SW 1271 (cell line): ENCODE measurements at places on chromosomes 4 and X.

GRCh38 chr4:99366491-99366890, 13.9 kb upstream of the ADH1C start:
- DNase-seq, result no peak

GRCh38 chr4:15766821-15767220, 11.3 kb upstream of the CD38 start:
- DNase-seq, result no peak

DNA sequence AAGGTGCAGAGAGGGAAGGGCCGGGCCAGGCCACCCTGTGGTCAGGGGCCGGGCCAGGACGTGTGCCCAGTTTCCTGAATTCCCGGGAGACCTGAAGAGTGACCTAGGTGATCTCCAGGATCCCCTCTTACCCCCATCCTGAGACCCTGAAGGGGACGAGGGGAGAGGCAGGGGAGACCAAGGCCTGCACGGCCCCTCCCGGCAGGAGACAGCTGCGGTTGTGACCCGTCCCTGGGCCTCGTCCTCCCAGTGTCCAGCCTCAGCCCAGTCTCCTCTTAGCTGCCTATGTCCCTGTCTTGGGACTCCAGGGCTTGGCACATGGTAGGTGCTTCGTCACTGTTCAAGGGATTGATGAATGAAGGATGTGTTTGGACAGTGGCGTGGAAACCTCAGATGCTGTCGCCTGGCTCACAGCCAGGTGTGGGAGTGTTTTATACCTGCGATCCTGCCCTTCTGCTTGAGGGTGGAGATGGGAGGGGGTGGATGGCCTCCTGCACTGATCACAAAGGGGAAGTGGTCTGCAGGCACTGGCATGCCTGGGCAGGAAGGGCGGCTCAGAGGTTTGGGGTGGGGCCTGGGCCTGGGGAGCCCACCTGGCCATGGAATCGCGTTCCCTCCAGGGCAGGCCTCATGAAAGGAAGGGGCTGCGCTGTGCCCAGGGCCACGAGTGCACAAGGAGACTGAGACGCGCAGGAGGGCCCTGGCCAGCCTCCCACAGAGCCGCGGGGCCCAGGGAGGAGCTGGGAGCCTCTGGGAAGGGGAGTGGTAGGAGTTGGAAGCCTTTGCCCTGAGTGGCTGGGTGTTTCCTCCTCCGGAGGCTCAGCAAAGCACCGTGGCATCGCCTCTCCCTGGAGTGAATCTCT, 6.9 kb downstream of the SH3TC1 start:
- no peak for DNase-seq

GRCh38 chr4:41334182-41334581, 77.5 kb downstream of the UCHL1 start:
- no peak for DNase-seq

DNA sequence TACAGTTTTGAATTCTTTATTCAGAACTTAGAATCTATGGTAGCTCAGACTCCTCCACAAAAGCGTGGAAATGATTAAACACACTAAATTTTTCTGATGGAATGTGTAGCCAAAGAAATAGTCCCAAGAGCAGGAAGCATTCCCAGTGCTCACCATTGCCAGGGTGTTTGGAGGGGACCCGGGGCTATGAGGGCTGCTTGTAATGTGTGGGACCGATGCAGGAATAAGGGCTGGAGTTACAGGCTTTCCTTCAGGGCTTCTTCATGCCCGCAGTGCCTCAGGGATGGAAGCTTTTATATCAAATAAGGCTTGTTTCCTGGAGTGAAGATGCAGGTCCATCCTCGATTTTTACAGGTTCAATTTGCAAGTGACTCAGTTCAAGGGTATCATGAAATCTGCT, 25.8 kb downstream of the WWC2 start:
- DNase-seq, result no peak

- DNase-seq, result no peak
Measured at GRCh38 chrX:148698221-148698620, 197.8 kb downstream of the AFF2 start.

DNA sequence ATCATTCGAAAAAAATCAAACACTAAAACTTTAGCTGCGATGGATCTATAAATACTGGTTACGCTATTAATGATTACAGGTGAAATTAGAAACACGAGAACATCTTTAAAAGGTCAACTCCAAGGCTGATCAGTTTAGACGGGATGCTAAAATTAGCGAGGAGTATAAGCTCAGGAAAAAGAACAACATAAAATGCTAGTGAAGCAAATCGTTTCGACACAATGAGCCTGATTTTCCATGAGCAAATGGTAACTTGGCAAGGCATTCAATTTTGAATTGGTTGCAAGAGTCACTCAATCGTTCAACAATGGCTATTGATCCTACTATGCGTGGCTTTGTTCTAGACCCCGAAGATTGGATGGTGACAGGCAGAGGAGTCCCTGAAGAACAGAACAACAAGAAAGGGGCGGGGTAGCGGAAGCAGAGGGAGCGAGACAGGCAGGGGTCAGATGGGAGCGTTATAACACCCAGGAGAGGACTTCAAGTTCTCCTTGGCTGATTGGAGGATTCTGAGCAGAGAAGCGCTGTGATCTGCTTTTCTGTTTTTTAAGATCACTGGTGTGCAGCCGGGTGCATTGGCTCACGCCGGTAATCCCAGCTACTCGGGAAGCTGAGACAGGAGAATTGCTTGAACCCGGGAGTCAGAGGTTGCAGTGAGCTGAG, 146.5 kb downstream of the RBM47 start:
- DNase-seq, result no peak

GRCh38 chrX:151206871-151207270, 30.5 kb downstream of the GPR50 start:
- DNase-seq, result no peak

GRCh38 chr4:78441756-78442155, 109.8 kb upstream of the ANXA3 start:
- DNase-seq, result no peak

DNA sequence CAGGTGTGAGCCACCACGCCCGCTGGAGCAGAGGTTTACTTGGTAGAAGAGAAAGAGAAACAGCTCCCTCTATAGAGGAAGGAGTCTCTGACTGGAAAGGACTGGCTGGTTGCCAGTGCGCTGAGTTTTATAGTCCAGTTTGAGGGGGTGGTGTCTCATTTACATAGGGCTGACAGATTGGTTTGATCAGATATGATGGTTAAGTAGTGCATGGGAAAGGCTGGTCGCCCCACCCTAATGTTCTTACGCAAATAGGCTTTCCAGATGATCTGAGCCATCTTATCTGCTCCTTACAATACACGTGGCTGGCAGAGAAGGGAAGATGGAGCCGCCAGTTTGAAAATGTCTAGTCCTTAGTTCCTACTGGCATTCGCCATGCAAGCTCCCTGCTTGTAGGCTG, 439.5 kb downstream of the NAF1 start:
- DNase-seq, result no peak

GRCh38 chr4:91904556-91904955, 399.2 kb upstream of the GRID2 start:
- no peak for DNase-seq

DNA sequence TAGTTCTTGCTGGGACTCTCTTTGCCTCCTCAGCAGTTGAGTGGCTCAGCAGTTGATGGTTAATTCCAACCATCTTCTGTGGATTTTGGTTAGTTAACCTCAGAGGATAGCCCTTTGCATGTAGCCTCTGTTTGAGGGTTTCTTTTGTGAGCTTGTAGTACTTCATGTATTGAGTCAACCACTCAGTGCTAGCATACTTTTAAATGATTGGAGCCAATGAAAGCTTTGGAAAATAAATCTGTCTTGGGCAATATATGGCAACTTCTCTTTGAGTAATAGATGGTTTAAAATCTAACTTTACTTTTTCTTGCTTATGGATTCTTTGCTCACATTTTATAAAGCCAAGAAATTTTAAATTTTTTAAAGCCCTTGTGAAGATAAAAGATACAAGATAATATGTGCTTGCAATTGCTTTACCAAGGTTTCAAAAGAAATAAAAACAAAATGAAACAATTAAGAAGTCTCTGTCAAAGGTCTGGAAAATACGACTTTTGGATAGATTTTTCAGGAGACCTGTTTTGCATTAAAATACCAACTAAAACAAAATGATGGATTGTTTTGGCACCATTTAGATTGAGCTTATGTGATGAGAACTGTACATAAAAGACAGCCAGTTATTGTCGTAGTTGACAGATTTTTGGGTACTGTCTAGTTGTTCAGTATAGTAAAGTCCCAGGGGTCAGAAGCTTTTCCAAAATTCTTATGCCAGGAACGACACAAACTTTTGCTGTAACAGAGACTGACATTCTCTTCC, 181.9 kb downstream of the SPRY1 start:
- no peak for DNase-seq

GRCh38 chrX:21503593-21503992, 129.4 kb downstream of the CNKSR2 start:
- no peak for DNase-seq

DNA sequence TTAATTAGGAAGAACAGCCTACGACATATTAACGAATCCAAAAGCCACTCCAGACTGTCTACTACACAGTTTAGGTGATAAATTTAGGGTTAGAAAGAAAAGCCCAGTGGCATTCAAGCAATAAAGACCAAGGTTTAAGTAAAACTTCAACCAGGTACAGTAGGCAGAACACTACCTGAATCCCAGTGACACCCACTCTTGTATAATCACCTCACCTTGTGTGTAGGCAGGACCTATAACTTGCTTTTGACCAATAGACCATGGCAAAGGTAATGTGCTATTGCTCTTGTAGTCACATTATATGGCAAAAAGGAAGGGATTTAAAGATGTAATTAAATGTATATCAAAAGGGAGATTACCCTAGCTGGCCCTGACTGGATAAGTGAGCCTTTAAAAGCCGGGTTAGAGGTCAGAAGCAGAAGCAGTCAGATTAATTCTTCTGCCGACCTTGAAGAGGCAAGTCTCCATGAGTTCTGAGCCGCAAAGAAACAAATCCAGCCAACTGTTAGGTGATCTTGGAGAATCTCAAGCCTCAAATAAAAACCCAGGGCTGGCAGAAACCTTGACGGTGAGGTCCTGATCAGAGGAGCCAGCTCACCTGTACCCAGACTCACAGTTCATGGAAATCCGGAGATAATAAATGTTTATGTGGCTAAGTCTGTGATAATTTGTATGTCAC, 8.8 kb downstream of the FSTL5 start:
- DNase-seq, result no peak

GRCh38 chrX:78029663-78030062, 60.2 kb upstream of the PGAM4 start:
- no peak for DNase-seq

DNA sequence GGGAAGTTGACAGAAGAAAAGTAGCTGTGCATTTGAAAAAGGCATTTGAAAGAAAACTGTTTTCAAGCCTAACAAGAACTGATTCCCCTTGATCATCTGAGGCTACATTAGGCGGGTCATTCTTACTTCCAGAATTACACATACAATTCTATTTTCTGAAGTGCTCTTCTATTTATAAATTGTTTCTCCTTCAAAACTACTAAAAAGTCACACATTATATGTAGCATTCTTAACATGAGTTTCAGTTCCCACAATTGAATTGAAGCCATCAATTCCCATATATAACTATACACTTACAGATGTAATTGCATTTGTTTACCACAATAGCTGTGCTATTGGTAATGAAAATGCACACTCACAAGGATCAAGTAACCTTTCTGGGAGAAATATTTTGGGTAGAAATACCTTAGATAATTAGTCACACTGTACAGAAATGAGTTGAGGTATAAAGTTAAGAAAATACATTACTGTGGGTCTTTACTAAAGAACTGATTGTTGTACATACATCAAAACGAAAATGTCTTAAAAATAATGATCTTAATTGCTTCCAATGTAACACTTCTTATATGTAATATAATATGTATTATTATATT, 1688.0 kb upstream of the AGA start:
- no peak for DNase-seq

DNA sequence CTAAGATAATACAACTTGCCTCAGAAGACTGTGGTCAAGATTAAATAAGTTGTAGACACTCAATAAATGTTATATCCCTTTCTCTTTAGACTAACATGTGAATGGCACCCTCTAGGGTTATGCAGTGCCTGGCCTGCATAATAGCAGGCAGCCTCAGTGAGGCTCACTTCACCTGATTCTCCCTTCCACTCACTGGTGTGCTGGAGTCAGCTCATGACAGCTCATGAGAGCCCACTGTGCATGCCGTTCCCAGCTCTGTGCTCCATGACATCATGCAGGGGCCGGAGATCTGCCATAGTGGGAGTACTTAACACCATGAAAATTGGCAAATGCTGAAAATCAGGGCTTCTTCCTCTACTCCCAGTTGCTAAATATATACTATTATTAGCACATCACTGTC, 64.5 kb downstream of the TEC start:
- no peak for DNase-seq
